SW480 (cell line): ENCODE measurements at places on chromosomes 3 and 15.

- DNase-seq: no peak
Observed at GRCh38 chr3:155608228-155608920, 136.5 kb downstream of the PLCH1 start.

DNA sequence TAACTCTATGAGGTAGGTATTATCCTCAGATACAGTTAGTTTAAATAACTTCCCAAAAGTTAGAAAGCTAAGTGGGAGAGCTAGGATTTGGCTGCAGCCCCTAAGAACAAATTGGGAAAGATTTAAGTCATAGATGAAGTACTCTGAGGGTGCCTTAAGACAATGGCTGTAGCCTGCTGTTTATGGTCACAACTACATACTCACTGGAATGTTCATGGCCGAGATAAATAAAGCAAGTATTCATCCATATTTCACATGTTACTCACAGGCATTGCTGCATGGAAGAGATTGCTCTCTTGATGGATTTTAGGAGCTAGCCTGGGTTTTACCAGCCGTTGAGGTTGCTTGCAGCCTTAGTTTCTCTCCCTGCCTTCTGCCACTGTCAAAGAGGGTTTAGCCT lies 145.0 kb downstream of the CMSS1 start:
- DNase-seq: no peak

GRCh38 chr3:10007126-10007782 lies 19.0 kb upstream of the FANCD2 start:
- DNase-seq: no peak

GRCh38 chr3:59084583-59084982 lies 34.8 kb upstream of the CFAP20DC start:
- no peak for DNase-seq

GRCh38 chr3:129596194-129597086 lies 10.0 kb downstream of the PLXND1 start:
- DNase-seq: peak; percentile 81

DNA sequence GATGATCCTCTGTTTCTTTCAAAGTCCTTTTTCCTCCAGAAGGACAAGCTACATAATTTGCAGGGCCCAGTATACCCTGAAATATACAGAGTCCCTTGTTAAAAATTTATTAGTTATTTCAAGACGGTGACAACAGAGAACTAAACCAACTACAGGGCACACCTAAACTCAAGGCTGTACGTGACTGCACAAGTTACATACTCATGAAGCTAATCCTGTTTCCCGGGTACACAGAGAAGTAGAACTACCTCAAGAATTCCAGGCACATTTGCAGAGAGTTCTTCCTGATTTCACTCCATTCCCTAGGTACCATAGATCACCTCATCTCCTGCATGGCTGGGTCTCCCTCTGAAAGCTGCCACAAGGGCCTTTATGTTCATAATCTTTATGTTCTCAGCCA lies 279.4 kb upstream of the ARL6 start:
- no peak for DNase-seq

- no peak for DNase-seq
Observed at GRCh38 chr3:169454823-169455222, 208.7 kb downstream of the MECOM start.

DNA sequence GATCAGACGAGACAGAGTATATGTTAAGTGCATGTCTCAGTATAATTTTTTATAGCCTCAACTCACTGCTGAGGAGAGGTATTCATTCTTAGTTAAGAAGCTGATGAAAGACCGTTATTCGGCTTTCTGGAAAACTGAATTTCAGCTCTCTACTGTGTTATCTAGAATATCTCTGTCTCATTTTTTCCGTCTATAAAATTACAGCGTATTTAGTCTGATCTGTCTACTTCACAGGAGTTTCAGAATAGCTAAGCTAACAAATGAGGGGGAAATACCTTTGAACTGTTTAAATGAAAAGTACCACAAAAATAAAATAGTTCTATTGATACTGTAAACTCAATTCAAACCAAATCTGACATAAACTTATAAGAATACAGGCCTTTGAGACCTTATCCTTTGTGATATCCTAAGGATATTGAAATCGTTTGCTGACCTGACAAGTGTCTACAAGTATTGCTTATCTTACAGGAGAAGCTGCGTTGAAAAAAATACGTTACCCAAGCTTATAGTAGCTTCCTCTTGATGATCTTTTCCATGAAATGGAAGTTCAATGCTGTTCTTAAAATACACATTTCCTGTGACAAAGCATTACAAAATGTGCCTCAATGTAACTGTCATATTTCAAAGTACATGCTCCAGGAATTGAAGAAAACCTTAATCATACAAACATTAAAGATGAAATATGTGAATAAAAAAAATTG lies 104.6 kb downstream of the IL1RAP start:
- no peak for DNase-seq

GRCh38 chr3:118991775-118992174 lies 42.9 kb downstream of the IGSF11 start:
- no peak for DNase-seq

GRCh38 chr15:79340315-79340602 lies 29.3 kb downstream of the TMED3 start:
- DNase-seq: no peak

DNA sequence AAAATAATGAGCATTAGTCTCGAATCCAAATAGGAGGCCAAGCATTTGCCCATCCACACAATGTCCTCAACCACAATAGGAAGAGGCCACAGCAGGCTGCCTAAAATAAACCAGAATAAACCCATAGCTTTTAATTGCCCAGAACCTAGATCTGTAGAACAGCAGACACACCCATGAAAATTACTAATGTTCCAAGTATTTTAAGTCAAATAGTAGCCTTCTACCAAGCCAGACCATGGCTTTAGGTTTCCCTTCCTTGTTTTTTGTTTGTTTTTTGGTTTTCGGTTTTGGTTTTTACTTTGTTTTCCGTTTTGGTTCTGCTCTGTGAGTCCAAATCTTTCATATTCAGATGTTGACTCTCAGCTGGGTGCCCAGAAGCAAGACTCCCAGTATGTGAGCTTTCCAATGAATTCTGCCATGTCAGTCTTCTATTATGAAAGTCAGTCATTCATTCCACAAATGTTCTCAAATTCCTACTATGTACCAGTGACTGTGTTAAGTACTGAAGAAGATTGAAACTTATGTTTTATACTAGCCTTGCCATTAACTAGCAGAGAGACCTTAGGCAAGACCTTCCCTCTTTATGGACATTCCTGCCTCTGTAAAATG lies 57.8 kb upstream of the BOC start:
- no peak for DNase-seq

DNA sequence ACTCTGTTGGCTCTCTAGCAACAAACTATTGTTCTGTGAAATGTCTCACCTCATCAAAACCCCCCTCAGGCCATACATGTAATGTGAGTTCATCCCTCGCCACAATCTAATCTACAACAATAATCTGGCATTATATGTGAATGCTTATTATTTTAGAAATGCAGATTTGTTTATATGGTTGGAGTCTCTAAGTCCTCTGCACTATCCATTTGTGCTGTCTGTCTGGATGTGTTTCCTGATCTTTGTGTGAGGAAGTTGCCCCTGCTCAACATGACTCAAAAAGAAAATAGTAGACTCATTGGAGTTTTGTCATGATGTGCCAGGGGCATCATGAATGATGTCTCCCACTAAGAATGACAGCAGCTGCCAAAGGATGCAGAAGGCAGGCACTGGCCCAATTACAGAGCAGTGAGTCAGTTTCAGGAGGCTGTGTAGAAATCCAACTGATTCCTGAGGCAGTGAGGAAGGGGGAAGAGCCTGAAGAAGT lies 161.6 kb upstream of the PDZRN3 start:
- no peak for DNase-seq

DNA sequence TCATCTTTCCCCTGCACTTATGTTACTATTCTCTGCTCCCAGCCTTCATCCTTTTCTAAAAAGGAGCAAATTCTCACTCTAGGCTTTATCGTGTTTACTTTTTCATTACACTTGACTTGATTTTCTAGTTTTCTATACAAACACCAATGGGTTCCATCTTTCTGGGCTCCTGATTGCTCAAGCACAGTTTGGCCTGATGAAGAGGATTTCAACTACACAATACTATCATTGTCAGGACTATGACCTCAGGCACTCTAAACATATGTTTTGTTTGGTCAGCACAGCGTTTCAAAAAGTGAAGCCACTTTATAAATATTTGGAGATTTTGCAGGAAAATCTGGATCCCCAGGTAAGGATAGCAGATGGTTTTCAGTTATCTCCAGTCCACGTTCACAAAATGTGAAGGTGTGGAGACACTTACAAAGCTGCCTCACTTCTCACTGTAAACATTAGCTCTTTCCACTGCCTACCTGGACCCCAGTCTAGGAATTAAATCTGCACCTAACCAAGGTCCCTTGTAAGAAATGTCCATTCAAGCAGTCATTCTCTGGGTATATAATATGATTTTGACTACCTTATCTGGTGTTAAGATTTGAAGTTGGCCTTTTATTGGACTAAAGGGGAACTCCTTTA lies 86.2 kb downstream of the TGFBR2 start:
- no peak for DNase-seq

DNA sequence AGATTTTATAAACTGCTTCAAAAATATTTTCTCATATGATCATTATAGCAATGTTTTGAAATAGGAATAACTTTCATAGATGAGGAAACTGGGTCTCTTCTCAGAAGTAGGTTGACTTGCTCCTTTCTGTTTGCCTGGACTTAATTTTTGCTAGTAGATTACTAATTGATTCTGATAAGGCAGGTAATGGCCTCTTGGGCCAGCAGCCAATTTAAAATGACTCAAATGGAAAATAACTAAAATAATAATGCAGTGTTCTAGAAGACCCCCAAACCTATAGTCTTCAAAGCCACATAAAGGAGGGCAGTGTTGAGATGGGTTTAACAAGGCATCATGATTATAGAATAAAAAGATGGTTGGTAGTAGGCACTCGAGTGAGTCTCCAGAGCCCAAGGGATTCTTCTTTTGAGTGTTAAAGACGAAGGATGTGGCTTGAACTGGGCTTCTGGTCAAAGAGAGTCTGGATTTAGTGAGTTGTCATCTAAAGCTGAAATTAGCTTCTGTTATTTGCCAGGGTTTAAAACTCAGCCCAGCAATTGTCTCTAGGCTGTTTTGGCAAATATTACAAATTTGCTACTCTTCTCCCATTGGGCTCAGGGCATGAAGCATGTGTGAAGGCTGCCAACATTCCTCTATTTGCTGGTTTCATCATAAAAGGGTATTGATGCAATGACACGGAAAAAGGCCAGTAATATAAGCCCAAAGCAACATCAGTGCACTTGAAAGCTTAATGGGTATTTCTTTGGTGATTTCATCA lies 297.1 kb upstream of the MEIS2 start:
- no peak for DNase-seq

- DNase-seq: no peak
Observed at GRCh38 chr15:24823473-24823872, 131.3 kb upstream of the SNRPN start.

DNA sequence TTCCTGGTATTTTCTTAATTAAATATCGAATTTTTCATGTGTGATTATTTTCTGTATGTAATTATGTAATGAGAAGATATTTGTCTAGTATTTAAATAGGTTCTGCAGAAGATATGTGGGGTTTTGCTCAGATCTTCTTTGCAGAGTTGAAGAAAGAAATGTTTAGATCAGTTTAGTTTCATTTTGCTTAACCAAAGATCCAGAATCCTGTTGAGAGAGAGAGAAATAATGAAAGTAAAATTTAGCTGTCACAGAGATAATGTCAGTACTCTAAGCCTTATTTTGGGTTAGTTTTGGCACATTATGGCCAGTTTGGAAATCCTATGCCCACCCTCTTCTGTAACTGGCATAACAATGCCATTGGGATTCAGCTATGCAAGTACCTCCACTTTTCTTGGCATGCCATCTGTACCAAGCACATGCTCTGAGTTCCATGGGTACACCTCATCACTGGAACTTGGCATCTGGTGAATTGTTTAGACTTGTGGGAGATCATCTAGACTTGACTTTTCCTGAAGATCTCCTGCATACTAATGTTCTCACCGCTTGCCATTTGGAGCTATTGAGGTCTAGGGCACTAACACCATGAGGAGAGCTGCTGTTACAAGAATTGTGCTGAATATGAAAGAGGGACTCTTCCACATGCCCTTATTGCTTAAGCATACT lies 30.9 kb downstream of the PLSCR1 start:
- DNase-seq: no peak

- DNase-seq: no peak
Observed at GRCh38 chr3:122690096-122690495, 9.5 kb downstream of the PARP14 start.

- DNase-seq: no peak
Observed at GRCh38 chr3:110101361-110101760, 764.0 kb upstream of the DPPA4 start.

DNA sequence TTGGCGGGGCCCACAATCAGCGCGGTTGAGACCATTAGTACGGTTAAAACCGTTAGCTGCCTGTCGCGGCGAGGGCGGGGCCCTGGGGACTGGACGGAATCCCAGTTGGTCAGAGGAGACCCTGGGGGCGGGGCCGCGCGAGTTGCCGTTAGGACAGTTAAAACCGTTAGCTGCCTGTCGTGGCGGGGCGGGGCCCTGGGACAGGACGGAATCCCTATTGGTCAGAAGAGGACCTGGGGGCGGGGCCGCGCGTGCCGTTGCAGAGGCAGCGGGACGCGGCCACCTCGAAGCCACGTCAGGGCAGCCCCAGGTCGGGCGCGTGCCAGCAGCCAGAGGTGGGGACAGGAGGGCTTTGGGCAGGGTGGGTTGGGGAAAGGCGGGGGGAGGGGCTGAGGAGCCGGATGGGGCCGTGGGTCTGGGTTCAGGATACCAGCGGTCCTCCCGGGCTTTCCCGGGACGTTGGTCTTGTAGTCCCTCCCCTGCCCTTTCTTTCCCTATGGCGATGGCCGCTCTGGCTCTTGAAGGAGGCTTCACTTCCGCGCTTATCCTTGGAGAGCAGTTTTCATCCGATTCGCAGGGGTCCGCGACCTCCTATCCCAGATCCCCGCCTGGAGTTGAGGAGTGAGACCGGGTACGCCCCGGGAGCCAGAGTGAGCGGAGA lies 28.0 kb downstream of the KLHDC8B start:
- DNase-seq: no peak

GRCh38 chr15:80750575-80750974 lies 28.6 kb upstream of the CEMIP start:
- peak; percentile 47 for DNase-seq

- DNase-seq: peak; percentile 8
Observed at GRCh38 chr15:98418122-98418521, 230.2 kb upstream of the IGF1R start.

GRCh38 chr15:55742927-55743728 lies at the start of gene PRTG:
TSS of gene PRTG (minus strand) at chr15:55743152. CDS start at chr15:55742931, 221 bp downstream.
- no peak for DNase-seq

DNA sequence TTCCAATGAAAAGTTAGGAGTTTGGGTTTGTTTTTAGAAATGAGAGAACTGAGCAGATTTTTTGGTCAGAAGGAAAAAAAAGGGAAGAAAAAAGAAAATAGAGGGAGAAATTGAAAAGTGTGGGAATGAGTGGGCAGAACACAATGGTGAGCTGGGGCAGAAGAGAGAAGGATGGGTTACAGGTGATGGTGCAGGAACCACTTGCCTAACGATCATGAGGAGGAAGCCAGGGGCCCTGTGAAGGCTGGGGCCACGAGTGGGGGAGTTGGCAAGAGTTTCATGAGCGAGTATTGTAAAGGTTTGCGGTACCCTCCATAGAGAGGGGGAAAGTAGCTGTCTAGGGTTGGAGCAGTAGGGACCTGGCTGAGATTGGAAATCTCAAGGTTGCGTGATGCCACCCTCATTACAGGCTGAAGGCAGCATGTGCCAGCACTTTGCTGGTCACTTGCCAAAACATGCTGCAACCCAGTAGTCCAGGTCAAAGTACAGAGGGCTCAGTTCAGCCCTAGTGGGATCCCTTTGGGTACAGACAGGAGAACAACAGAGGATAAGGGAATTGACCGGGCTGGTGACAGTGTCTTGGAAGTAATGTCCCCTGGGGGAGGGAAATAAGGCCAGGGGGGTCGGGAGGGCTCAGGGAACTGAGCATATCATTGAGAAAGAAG lies 6.6 kb downstream of the IVD start:
- no peak for DNase-seq
